ENCODE measurements at places on chromosomes 12 and 14.

DNA sequence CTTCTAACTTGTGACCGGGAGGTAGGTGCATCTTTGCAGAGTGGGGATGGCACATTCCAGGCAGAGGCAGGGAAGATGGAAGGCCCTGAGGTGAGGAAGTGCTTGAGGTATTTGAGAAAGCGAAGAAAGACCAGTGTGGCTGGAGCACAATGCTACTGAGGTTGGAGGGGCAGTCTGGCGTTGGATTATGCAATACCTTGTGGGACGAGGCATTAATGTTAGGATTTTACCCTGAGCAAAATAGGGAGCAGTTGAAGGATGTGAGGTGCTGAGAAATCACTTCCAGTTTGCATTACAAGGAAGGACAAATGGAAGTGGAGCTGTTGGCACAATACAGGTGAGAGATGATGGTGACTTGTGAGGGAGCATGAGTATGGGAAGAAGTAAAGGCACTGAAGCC lies 145.5 kb downstream of the KCNA5 start:
- no peak for DNase-seq

DNA sequence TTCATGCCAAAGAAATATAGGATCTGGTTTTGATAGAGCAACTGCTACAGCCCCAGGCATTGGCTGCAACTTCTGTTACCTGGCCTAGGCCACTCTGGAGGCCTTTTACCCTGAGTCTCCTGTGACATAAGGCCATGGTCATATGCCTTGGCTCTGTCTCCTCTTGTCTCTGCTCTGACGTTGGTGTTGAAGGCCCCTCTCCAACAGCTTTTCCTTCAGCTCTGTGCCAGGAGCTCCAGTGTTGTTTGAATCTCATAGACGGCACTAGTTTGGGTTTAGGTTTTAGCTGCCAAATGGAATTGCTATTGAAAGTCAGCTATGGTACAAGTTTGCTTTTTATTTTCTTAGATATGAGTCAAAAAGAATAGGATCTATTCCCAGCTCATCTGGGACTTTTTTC lies 41.1 kb downstream of the TTLL5 start:
- DNase-seq, result no peak

DNA sequence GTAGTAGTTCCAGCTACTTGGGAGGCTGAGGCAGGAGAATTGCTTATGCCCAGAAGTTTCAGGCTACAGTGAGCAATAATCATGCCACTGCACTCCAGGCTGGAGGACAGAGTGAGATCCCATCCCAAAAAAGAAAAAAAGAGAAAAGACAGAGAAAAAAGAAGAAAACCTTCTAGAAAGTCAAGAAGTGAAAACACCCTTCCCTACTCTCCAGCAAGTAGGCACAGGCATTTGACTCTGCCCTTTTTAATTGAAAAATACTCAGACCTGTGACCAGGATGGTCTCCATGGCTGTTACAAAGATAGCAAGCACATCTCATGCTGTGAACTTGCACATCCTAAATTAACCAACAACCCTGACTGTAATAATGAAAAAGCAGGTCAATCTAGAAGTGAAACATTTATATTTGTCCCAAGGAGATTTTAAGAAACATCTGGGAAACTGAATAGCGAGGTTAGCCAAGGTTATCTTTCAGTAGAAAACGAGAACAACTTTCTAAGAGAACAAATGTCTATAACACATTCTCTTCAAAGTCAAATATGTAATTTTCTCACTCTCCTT lies 2.0 kb downstream of the TMTC1 start:
- no peak for DNase-seq

- DNase-seq, result no peak
Observed at GRCh38 chr12:112446008-112446725, 27.4 kb downstream of the PTPN11 start.

GRCh38 chr12:99261256-99261655 lies 386.3 kb upstream of the GARIN6 start:
- DNase-seq, result no peak

- DNase-seq, result no peak
Observed at GRCh38 chr12:122820838-122821271, 14.4 kb upstream of the HIP1R start.

- DNase-seq, result no peak
Observed at GRCh38 chr14:37559386-37559785, 35.7 kb downstream of the FOXA1 start.

DNA sequence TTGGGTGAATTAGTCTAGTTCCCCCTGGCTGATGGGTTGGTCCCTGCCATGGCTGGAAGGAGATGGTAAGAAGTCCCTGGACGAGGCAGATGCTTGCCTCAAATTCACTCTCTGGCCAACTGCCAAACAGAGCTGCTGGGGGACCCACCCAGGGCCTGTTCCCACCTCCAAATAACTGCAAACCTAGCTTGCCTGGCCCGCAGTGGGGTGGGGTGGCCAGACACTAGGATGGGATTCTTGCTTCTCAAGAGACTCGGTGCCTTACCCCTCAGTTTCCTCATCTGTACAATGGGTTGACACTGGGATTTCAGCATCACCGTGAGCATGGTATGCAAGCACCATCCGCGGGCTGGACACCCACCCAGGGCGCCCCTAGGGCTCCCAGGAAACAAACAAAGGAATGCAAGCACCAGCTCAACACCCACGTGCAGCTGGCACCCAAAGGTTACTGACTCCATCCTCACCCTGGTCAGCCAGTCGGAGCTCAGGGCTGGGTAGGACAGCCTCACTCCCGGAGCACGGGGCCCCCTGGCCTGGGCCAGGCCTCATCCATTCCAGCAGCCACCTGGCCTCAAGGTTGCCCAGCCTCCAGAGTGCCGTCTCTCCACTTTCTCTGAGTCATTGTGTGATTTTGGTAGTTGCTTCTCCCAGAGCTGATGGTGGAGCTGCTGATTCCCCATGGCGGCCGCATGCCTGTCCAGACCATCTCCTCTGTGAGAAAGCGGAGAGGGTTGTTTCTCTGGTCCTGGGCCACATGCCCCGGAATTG lies 205.2 kb upstream of the RTL1 start:
- no peak for DNase-seq

DNA sequence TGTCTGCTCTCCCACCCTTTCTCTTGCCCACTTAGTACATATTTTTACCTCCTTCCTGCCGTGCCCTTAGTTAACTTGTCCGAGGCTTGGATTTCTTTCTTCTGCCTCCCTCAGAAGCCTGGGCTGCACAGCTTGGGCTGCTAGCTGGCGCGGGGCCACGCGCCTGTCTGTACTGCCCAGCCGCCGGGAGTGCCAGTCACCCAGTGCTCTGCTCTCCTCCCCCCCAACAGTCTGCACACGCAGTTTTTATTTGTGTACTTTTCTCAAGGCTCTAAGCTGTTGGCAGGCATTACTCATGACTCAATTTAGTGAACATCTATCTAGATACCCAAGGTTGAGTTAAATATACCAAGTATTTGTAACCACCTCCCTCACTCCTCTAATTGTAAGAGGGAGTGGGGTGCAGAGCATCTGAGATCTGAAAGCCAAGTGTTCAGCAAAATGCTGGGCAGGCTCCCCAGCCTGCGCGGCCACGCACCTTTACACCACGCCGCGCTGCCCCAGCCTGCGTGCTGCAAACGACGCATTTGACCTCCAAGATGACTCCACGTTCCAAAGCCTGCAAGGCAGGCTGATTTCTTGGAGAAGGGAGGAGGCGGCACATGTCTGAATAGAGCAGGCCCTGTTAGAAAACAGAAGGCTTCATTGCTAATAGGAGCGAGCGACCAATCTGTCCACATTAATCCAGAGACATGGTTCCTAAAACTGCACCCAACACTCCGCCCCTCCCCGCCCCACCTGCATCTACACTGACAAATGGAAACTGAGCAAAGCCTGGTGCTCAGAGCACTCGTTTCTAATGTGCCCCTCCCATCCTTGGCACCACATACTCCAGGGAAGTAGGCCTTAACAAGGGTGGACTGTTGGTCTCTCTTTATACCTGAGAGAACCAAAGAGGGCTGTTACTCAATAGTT lies 18.2 kb upstream of the CACNA2D4 start:
- DNase-seq, result no peak

DNA sequence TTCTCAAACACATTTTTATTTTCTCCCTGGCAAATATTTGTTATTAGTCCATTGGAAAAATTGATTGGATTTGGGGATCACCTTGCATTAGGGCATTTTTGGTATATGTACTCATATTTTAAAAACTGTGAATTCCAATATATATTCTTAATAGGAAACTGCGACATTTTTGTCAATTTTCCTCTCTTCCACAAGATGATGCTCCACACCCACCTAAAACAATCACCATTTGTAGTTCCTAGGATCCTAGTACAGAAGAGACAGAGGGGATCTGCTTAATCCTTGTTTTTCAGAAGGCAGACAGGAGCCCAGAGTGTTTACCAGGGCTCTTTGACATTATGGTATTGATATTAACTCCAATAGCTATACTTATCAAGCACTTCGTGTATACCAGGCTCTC lies 22.8 kb upstream of the OASL start:
- no peak for DNase-seq

- DNase-seq, result no peak
Observed at GRCh38 chr14:103121846-103122584, 1.2 kb upstream of the TNFAIP2 start.

DNA sequence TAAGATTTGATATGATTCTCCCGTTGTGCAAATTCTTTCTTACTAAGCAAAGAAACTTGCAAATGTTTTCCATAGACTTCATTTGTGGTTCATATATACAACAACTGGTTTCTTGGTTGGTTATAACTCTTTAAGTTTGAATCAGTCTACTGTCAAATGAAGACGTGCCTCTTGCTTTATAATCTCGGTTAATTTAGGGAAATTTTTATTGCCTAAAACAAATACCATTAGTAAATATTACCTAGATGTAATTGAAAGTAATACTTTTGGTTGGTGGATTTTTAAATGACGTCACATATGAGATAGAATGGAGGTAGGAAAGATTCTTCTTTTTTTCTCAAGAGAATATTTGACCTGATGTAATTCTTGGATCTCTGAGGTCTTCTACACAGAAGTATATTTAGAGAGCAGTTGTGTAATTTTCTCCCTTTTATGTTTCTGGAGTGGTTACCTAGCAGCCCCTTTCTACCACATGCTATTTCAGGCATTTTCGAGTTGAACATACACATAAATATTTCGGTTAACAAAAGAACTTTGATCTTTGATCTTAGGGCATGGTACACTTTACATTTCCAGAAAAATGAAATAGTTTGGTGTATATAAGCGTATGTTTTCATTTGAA lies 1.7 kb downstream of the ATF7IP start:
- DNase-seq, result no peak

GRCh38 chr12:89721291-89721987 lies 12.8 kb upstream of the ATP2B1 start:
- DNase-seq, result no peak

GRCh38 chr14:90446405-90446804 lies 49.6 kb downstream of the CALM1 start:
- no peak for DNase-seq

GRCh38 chr12:120249875-120250795 lies 15.4 kb downstream of the PXN start:
- DNase-seq, result no peak

- DNase-seq, result no peak
Observed at GRCh38 chr14:60695327-60695726, 28.8 kb downstream of the SIX4 start.

DNA sequence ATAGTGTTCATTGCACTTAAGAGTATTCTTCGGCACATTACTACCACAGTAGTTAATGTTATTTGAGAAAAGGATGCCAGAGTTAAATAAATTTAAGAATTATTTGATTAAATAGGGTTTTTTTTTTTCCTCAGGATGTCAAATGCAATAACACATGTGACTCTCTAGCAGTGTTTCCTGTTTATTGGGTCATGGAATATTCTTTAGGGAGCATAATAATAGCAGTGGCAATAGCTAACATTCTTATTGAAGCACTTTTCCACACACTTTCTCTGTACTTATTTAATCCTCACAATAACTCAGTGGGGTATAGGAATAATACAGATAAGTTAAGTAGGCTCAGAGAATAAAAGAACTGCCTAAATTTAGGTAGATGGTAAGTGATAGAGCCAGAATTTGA lies 44.3 kb downstream of the SCYL2 start:
- DNase-seq, result no peak

DNA sequence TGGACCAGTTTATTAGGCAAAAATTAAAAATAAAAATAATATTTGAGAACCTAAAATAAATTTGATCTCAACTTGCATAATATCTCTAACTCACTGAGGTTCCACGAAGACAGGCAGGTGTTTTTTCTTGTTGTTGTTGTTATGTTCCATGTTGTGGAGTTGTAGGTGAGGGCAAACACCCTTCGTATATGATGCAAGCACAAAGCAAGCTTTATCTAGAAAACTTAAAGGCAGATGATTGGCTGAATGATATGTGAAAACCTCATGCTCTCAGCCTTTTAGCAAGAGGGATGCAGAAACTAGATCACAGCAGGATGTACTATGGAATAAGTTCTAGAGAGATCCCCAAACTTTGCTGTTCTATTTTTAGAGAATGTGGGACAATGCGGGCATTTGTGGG lies 502.7 kb downstream of the ETNK1 start:
- no peak for DNase-seq

- no peak for DNase-seq
Observed at GRCh38 chr12:89884416-89884898, 175.8 kb upstream of the ATP2B1 start.

DNA sequence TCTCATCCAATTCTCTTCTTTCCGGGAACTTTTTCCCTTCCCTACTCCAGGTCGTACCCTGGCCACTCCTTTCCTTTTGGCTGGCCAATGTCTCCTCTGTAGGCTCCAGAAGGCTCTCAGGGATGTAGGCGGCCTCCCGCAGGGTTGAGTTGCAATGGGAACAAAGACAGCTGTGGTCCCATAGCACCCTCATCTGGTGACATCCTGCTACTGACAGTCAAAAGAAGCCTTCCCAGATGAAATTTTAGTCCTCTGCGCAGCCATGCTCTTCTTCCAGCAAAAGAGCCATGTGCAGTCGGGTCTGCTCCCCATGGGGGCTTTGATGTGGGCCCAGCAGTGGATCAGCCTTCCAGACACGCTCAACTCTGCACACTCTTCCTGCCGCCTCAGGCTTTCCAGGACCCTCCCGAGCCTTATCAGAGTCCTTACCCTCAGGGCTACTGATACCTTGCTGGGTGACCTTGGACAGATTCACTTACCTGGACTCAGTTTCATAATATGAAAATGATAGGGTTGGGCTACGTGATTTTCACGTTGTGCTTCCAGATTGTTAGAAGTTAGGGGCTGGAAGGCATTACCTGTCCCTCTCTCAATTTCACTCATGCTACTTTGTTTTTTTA lies 5.5 kb upstream of the CELA1 start:
- DNase-seq, result no peak

Measured in AG09319 (cell line).